NCI-H510A treated with DMSO at 0.1 percent for 48 hours (cell line): ENCODE measurements at places on chromosomes 6 and 20.

- no peak for DNase-seq
These were observed 81.6 kb upstream of the OPRM1 start for GRCh38 chr6:153957394-153957793.

DNA sequence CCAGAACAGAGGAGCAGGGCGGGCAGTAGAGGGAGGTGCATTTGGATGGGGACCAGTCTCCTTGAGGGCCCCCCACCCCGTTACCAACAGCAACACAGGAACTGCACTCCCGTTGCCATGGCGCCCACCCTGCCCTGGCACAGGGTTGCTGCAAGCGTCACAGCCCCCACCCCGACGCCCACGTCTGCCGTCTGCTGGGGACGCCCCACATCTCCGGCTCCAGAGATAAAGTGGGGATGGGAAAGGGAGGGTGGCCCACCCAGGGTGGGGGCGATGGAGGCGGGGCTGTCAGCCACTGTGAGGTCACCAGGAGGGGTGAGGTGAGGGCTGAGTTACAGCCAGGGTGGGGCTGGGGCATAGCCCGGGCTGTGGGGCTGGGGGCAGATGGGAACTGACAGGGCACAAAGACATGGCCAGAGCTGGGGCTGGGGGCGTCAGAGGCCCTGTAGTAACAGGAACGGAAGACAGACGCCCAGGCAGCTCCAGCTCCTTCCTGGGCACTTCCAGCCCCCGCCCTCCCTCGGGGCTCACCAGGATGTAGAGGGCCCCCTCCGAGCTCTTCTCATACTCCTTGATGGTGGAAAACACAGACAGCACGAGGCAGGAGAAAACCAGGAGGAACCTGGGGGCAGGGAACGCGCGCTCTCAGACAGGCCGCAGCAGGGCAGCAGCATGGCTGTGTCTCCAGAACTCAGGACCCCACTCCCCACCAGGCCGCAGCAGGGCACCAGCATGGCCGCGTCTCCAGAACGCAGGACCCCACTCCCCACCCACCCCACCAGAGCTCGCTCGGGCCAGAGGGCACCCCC lies 26.0 kb downstream of the KCNQ2 start:
- no peak for DNase-seq

GRCh38 chr6:28765978-28766351 lies 157.8 kb downstream of the TRIM27 start:
- DNase-seq, result no peak

- no peak for DNase-seq
These were observed 100.2 kb downstream of the PREP start for GRCh38 chr6:105302617-105303128.

- no peak for DNase-seq
These were observed 8.0 kb upstream of the UBE2J1 start for GRCh38 chr6:89360415-89360999.

- no peak for DNase-seq
These were observed 375.9 kb upstream of the PTCHD4 start for GRCh38 chr6:48486876-48487275.

DNA sequence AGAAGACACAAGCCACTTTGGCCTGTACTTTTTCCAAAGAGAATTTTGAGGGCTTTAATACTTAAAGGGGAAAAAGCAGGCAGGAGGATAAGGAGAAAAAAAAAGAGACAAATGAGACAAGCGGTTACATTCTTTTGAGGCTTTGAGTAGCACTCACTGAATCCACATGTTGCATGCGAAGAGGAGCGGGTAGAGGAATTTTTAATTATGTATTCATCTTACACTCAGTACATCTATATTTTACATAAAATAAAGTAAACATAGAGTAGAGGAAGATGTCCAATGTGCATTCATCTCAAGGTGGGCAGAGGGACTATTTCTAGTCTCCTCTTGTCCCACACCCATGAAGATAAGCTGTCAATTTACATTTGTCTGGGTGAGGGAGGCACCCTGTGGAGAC lies 266.9 kb downstream of the CD109 start:
- DNase-seq, result no peak

DNA sequence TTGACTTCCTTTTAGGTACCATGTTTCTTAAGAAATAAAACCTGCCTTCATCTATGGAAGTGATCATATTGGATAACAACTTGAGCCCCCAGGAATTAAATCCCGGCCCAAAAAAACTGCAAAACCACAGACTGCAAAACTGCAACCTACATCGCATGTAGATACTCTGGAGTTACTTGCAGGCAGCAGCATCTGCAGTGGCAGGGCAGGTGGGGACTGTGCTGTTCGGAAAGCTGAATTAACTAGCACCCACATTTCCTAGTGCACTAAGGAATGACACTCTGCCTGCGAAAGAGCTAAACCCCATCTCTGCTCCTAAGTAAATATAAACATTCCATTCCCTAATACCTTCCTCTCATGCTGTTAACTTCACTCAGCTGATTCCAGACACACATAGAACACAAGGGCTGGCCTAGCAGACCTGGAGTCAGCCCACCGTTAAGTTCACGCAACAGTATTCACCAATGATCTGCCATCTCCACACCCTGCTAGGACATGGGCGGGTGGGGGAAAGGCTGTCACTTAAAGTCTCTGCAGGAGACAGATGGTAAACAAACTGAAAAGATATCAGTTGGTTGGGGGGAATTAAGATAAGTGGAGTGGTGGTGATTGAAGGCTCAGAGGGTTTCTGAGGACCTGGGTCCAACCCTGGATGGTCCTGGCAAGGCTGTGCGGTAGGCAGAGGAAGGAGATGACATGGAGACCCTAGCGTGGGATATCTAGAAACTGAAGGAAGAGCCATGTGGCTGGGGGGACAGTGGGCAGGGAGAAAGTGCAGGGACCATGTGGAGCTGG lies 128.4 kb downstream of the SYCP2 start:
- no peak for DNase-seq

- DNase-seq, result peak; percentile 32
These were observed 11.5 kb downstream of the ITPR3 start for GRCh38 chr6:33632558-33633039.

GRCh38 chr6:108896111-108896661 lies 48.0 kb downstream of the ARMC2 start:
- no peak for DNase-seq

- DNase-seq, result no peak
These were observed 267.1 kb downstream of the TENT5A start for GRCh38 chr6:81485395-81485794.
